CD4-positive, alpha-beta memory T cell (primary cell): ENCODE measurements at places on chromosomes 1 and 21. TPM values are rescaled to one million over a fixed set of nuclear protein-coding genes. Genes with fewer than 3 reads are reported as not detected.

GRCh38 chr1:28877132-28877781 is 37.1 kb upstream of the EPB41 start:
- peak; percentile 75 for DNase-seq

- DNase-seq = peak; percentile 69
These were observed 504 bp downstream of the PHTF1 start for GRCh38 chr1:113758631-113759332.

DNA sequence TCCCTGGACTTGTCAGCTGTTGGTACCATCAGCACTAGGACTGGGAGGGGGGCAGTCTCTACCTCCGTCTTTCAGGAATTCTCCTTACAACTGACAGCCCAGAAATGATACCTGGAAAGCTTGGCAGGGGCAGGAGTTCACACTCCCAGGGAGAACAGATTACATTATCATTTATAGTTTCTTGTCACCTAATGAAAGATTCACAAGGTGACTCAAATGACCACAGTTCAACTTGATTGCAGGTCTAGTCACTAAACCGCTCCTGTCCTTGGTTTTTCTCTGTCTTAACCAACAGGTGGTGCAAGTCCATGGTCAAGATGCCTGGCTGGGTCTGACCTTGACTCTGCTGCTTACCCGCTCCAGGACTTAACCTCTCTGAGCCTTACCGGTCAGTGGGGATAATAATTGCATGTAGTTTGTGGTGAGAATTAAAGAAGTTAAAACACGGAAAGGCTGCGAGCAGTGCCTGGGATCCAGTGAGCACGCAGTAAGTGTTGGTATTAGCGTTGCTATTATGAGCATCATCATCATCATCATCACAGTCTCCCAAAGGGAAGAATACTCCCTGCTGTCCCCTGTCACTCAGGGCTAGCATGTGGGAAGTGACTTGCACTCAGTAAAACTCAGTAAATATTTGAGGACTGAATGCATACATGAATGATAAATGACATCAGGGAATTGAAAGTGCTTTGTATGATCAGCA is 125.3 kb upstream of the CD34 start:
- DNase-seq = no peak

- peak; percentile 57 for DNase-seq
These were observed 49.4 kb upstream of the PARP1 start for GRCh38 chr1:226457307-226457712.

DNA sequence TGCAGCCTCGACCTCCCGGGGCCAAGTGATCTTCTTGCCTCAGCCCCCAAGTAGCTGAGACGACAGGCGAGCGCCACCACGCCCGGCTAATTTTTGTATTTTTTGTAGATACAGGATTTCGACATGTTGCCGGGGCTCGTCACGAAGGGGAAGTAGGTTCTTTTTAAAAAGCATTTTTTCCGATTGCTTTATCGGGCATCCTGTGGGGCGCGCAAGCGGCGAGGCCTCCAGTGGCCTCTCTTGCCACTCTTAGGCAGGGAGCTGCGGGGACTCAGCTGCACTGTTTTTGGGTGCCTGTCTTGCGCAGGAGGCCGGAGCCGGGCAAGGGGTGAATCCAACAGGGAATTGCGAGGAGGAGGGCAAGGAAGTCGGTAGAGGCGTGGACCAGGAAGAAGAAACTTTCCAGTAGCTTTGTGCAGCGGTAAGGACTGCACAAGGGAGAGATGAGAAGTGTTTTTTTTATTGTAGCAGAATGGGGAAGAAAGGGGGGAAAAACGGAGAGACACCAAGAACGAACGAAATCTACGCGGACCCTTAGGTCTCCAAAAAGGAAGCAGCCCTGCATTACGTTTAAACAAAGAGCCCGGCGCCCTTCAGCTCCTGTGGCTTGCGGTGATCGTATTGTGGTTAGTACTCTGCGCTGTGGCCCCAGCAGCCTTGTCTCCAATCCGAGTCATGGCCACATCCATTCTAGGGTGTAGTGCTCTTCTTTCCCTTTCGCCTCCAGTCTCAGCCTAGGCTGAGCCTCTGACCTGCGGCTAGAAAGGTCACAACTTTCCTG is 164.8 kb downstream of the PPIAL4G start:
- peak; percentile 56 for DNase-seq

Gene WNT3A
- polyA plus RNA-seq = not detected

Gene KRTAP19-3
- polyA plus RNA-seq = not detected

Gene AMPD1
- not detected for polyA plus RNA-seq

Gene LELP1
- not detected for polyA plus RNA-seq
